Astrocyte (in vitro differentiated cells and primary cell): ENCODE measurements at places on chromosomes 5 and 9. TPM values are rescaled to one million over a fixed set of nuclear protein-coding genes. Genes with fewer than 3 reads are reported as not detected.

Gene TICAM2
- total RNA-seq: 6.7 and 6.8 TPM in 2 replicates

Gene GAS1
- total RNA-seq: 4.3 and 5.1 TPM in 2 replicates

Gene SLC6A3
- 0.07 TPM in 2 replicates for total RNA-seq

GRCh38 chr9:3282365-3282764 lies 243.4 kb downstream of the RFX3 start:
- no peak for DNase-seq
- H3K27ac ChIP-seq: no peak overlapping the region
- H3K4me1 ChIP-seq: no peaks in the 10 kb centered on the region
- H3K27me3 ChIP-seq: no peaks in the 10 kb centered on the region
- no peaks in the 10 kb centered on the region for H3K36me3 ChIP-seq
- no peak overlapping the region for H3K4me3 ChIP-seq

DNA sequence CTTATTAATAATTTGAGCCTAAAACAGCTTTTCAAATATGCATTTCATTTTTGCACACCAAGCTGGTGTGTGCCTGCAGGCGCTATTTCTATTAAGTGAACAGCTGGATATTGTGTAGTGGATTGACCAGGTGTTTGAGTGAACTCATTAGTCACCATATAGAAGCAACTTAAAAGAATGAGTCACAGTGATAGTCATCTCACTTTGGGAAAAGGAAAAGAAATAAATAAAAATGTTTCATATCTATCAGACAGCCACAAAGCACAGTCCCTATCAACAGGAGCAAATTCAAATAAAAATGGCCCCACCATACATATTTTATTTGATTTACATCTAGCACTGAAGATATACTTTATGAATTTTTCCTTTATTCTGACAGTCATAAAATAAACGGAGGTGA lies 456.5 kb upstream of the CDH9 start:
- no peaks in the 10 kb centered on the region for H3K27me3 ChIP-seq
- no peaks in the 10 kb centered on the region for H3K4me1 ChIP-seq
- DNase-seq: peak; percentile 16
